ENCODE measurements at places on chromosomes 11 and 22.
A peak's percentile ranks its signal among the peaks of the same experiment; 100 is the strongest.

DNA sequence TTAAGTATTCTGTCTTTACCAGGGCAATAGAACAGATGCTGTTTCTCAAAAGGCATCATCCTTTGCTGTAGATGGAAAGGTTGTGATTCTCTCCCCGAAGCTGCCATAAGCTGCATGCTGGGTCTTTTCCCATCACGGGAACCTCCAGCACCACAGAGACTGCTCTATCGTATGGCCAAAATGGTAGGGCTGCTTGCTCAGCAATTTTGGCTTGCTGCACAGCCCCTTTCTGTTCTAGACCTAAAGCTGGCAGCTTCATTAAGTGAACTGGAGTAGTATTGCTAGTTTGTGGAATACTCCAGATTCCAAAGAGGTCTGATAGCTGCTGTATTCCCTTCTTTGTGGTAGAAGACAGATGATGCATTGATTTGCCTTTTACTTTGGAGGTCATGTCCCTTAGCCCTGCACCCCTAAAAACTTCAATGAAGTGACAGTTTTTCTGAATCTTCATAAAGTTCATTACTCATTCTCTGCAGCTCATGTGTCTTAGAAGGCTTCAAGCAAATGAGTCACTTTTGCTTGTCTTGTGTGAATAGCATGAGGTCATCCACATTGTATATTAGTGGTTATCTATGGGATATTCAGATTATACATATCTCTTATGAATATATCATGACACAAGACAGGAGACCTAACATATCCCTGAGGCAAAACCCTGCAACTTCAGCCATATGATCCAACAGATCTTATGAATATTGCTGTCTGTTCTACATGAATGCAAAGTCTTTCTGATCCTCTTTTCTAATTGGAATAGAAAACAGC, 245.3 kb downstream of the FAM76B start:
- no peak overlapping the region for H3K27ac ChIP-seq
- no peak for DNase-seq
- H3K4me1 ChIP-seq = no peaks in the 10 kb centered on the region
- H3K36me3 ChIP-seq = no peaks in the 10 kb centered on the region
- peaks cover 19% of the 10 kb centered on the region for H3K27me3 ChIP-seq

DNA sequence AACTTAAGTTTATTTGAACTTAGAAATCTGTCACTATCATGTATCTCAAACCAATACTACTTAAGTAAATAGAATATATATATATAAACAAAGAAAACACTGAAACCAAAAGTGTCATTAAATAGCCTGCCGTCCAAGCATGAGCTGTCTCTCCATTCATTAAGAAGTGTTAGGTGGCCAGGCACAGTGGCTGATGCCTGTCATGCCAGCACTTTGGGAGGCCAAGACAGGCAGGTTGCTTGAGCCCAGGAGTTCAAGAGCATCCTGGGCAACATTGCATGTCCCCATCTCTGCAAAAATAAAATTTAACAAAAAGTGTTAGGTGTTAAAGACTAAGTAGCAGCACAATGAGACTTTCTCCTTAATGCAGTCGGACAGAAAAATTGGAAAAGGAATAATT, 14.0 kb downstream of the CD6 start:
- H3K4me3 ChIP-seq = peak overlapping the region; percentile 72
- H3K36me3 ChIP-seq = peaks cover 46% of the 10 kb centered on the region
- peak overlapping the region; percentile 90 for H3K27ac ChIP-seq
- DNase-seq = no peak
- H3K27me3 ChIP-seq = no peaks in the 10 kb centered on the region
- peaks cover 60% of the 10 kb centered on the region for H3K4me1 ChIP-seq

DNA sequence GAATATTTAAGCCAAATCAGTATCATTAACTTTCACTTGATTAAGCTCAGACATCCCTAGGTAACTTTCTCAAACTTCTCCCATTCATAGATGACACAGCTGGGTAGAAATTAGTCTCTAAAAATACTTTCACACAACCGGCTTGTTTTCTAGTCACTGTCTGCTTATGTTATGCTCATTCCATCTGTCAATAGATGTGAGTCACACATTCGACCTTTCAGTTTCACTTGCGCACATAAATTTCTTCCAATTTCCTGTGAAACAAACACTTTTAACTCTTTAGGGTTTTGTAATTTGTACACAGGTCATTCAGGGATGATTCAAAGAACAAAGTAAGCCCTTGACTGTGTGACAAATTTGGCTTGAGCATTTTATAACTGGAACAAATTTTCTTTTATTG, 723.0 kb downstream of the KCNA4 start:
- H3K4me3 ChIP-seq = no peak overlapping the region
- DNase-seq = no peak

DNA sequence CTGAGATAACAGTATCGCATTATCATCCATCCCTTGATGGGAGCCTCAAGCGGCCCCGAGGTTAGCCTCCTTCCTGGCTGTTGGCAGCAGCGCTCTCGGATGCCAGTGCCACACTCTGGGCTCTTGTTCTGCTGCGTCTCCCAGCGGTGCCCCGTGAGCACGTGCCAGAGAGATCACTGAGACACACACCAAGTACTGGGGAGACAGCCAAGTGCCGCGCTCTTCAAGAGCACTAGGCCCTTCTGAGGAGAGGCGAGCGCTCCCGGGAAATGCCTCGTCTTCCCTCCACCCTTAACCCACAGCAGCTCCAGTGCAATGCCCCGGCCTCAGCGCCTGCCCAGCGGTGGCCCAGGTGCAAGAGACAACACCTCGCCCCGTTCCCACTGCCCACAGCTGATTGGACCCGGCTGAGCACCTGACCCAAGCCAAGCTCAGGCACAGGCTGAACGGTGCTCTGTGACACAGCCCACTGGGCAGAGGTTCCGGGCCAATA, 248.3 kb upstream of the NARS2 start:
- no peaks in the 10 kb centered on the region for H3K4me1 ChIP-seq
- H3K27ac ChIP-seq = no peak overlapping the region
- no peak overlapping the region for H3K4me3 ChIP-seq

DNA sequence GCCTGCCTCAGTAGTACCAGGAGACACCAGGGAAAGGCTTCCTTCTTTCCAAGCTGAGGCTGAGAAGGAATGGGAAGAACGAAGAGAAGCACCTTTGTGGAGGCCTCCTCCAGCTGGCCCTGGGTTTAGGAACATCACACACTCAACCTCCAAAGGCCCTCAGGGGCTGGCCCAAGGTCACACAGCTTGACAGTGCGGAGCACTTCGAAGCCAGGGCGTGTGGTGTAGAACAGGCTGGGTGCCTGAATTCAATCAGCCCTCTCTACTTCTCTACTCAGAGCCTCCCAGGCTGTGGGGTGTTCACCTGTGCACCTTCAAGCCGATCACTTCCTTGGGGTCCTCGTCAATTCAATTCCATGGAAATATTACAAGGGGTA, 727 bp upstream of the CSDC2 start:
- H3K36me3 ChIP-seq = no peaks in the 10 kb centered on the region
- peaks cover 75% of the 10 kb centered on the region for H3K27me3 ChIP-seq
- no peak overlapping the region for H3K4me3 ChIP-seq
- no peaks in the 10 kb centered on the region for H3K4me1 ChIP-seq

DNA sequence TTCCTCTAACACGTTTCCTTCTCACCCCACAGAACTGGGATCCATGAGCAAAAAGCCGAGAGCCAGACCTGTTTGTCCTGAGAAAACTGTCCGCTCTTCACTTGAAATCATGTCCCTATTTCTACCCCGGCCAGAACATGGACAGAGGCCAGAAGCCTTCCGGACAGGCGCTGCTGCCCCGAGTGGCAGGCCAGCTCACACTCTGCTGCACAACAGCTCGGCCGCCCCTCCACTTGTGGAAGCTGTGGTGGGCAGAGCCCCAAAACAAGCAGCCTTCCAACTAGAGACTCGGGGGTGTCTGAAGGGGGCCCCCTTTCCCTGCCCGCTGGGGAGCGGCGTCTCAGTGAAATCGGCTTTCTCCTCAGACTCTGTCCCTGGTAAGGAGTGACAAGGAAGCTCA, 24.0 kb downstream of the CD5 start:
- peaks cover 12% of the 10 kb centered on the region for H3K4me1 ChIP-seq
- no peaks in the 10 kb centered on the region for H3K27me3 ChIP-seq
- H3K36me3 ChIP-seq = peaks cover 56% of the 10 kb centered on the region
- no peak for DNase-seq
- H3K27ac ChIP-seq = no peak overlapping the region

- no peak overlapping the region for H3K4me3 ChIP-seq
- no peaks in the 10 kb centered on the region for H3K36me3 ChIP-seq
- no peak for DNase-seq
- no peaks in the 10 kb centered on the region for H3K4me1 ChIP-seq
- no peaks in the 10 kb centered on the region for H3K27me3 ChIP-seq
Measured at GRCh38 chr11:120372296-120372695, 36.1 kb downstream of the ARHGEF12 start.

DNA sequence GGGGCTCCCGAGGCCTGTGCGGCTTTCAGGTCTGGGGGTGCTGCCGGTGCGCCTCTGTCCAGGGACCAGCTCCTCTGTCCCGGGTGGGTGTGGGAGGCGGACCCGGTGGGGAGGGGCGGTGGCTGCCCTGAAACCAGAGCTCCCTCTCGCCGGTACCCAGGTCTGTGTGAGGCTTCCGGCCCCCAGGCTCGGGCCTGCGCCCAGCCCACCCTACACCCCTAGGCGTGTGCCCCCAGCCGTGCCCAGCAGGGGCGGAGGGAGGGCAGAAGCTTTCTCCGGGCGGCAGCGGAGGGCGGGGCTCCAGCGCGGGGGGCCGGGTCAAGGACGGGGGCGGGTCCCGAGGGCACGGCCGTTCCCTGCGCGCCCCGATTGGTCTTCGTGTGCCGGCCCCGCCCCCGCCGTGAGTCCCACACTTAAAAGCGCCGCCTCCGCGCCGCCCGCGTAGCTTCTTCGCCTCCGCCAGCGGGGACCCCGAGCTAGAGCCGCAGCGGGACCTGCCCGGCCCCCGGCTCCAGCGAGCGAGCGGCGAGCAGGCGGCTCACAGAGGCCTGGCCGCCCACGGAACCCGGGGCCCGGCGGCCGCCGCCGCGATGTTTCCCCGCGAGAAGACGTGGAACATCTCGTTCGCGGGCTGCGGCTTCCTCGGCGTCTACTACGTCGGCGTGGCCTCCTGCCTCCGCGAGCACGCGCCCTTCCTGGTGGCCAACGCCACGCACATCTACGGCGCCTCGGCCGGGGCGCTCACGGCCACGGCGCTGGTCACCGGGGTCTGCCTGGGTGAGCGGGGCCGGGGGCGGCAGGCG, 616 bp downstream of the PNPLA2 start:
- H3K27me3 ChIP-seq = no peaks in the 10 kb centered on the region
- DNase-seq = peak; percentile 89
- peak overlapping the region; percentile 80 for H3K27ac ChIP-seq
- peak overlapping the region; percentile 86 for H3K4me3 ChIP-seq
- peaks cover 5% of the 10 kb centered on the region for H3K4me1 ChIP-seq

GRCh38 chr22:46673662-46674236, 53.6 kb downstream of the GRAMD4 start:
- peaks cover 11% of the 10 kb centered on the region for H3K36me3 ChIP-seq
- no peaks in the 10 kb centered on the region for H3K27me3 ChIP-seq
- H3K4me1 ChIP-seq = peaks cover 14% of the 10 kb centered on the region
- H3K4me3 ChIP-seq = peak overlapping the region; percentile 86
- peak overlapping the region; percentile 98 for H3K27ac ChIP-seq

DNA sequence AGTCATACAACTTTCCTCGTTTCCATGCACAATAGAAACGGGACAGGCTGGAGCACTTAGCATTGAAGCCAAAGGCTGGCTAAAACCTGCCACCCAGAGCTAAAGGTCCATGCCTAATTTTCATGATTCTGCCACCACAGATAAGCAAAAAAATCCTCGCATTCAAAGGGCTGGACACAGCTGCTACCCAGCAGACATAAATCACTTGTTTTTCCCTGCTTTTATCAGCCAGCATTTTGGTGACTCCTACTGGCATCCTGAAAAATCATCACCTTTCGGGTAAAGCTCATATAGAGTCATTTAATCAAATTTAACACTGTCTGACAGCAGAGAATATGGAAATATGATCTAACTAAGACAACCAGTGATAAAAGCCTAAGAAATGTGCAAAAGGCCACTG, 37.9 kb downstream of the ALG9 start:
- no peak overlapping the region for H3K27ac ChIP-seq
- no peak overlapping the region for H3K4me3 ChIP-seq
- H3K27me3 ChIP-seq = no peaks in the 10 kb centered on the region
- H3K4me1 ChIP-seq = no peaks in the 10 kb centered on the region
- H3K36me3 ChIP-seq = peaks cover 33% of the 10 kb centered on the region

GRCh38 chr22:49638788-49639187, 188.9 kb downstream of the BRD1 start:
- no peaks in the 10 kb centered on the region for H3K27me3 ChIP-seq
- no peak overlapping the region for H3K4me3 ChIP-seq
- H3K4me1 ChIP-seq = peaks cover 3% of the 10 kb centered on the region
- H3K36me3 ChIP-seq = peaks cover 3% of the 10 kb centered on the region
- DNase-seq = no peak

DNA sequence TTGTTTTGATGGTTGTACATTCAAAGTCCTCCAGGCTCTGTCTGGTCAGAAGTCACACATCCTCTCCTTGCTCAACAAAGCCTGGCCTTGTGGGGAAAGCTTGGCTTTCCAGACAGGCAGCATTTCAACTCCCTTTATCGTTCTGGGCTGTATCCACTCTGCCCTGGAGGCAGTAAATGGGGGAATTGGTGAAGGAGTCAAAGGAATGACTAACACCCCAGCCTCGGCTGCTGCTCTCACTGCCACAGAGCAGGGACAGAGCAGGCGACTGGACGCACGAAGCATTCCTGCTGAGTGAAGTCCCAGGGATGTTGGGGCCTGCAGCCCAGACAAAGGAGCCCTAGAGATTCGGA, 52.8 kb downstream of the WNT11 start:
- H3K27me3 ChIP-seq = no peaks in the 10 kb centered on the region
- peak overlapping the region; percentile 86 for H3K27ac ChIP-seq
- peak overlapping the region; percentile 77 for H3K4me3 ChIP-seq
- H3K4me1 ChIP-seq = peaks cover 28% of the 10 kb centered on the region

- H3K36me3 ChIP-seq = peaks cover 39% of the 10 kb centered on the region
- H3K27me3 ChIP-seq = no peaks in the 10 kb centered on the region
- no peak for DNase-seq
- peaks cover 5% of the 10 kb centered on the region for H3K4me1 ChIP-seq
- no peak overlapping the region for H3K4me3 ChIP-seq
Measured at GRCh38 chr11:492427-493226, 14.4 kb downstream of the RNH1 start.

DNA sequence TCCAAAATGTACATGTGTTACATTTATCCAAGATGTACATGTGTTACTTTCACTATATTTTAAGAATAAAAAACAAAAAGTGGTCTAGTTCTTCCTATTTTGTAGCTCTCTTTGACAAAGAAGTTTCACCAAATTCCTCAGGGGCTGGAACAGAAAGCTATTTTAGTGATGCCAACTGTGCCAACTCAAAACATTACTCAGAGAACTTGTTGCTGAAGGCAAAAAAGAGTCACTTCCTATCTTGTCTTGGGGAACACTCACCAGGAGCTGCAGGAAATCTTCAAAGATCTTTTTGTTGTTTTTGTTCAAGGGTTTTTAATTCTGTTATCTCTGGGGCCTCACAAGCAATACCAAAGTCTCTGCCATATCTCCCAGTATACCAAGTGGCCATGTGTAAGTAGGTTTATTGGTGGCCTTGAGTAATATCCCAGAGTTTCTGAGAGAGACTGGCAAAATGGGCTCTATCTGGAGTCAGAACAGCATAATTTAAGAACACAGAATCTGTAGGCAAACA, 13.6 kb upstream of the EED start:
- H3K27ac ChIP-seq = no peak overlapping the region
- H3K4me1 ChIP-seq = no peaks in the 10 kb centered on the region
- no peaks in the 10 kb centered on the region for H3K36me3 ChIP-seq
- no peaks in the 10 kb centered on the region for H3K27me3 ChIP-seq
- no peak overlapping the region for H3K4me3 ChIP-seq
- DNase-seq = no peak
